Endodermal cell (in vitro differentiated cells): ENCODE measurements at places on chromosomes 7 and 10. TPM values are rescaled to one million over a fixed set of nuclear protein-coding genes. Genes with fewer than 3 reads are reported as not detected.

PHKG1 gene
- total RNA-seq, result 0.46 TPM in 1 of 2 replicates, not detected in the other

ZC3HAV1 gene
- 67.6 to 113 TPM (median 72.0 TPM) in 3 replicates for total RNA-seq

SPDYE9 gene
- total RNA-seq, result not detected in 2 replicates

DNA sequence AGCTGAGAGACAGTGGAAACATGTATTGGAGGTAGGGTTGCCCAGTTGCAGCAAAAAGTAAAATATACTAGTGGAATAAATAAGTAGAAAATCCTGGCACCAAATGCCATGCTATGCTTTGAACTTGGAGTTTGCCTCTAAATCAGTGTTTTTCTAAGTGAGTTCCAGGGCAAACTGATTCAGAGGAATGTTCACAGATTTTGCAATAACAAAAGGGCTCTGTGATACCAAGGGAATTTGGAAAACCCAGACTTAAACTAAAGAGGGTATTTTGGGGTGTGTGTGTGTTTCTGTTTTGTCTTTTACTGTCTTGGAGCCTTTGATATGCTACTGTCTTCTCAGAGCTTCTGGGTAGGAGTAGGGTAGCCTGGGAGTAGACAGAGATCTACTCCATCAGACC is 39.9 kb downstream of the SLC26A4 start:
- DNase-seq, result no peak

DNA sequence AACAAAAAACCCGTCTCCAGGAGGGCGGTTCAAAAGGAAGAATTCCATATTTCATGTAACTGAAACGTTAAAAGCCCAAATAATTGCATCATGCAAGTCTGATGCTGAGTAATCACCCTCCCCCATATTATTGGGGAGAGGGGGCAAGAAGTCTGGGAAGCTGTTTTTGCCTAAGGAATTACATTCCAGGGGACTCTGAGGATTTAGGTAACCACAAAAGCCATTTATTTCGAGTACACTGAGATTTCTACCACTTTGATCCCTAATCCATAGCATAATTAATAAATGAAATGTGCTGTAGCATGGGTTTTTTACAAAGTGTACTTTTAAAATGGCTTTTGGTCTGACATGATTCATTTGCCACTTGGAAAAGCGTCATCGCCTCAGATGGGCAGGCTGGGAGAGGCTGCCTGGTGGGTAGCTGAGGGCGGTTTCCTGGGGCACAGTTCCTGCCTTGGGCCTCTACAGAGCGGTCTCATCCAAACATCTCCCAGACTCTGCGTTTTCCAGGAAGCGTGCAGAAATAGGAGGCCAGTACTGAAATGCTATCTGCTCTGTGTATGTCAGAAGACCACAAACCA is 106.5 kb downstream of the TCF7L2 start:
- peak; percentile 39 for DNase-seq
